GM04503 (cell line): ENCODE measurements at places on chromosomes 16 and 17.

DNA sequence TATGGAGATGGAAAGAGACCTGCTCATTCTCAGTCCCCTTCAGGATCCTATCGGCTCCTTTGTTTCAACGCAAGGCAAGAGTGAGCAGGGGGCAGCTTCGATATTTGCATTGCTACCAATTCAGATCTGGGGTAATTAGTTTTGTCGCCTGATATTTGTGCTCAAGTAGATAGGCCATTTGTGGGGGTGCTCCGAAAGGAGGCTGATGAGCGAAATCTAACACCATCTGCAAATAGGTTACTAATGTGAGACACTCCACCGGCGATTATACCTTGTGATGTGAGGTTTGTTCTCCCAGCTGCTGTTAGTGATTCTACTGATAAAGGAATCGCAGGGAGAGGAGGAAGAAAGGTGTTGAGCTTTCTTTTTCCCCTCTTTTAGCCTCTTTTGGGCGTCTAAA is 31.5 kb downstream of the WSCD1 start:
- DNase-seq = no peak

DNA sequence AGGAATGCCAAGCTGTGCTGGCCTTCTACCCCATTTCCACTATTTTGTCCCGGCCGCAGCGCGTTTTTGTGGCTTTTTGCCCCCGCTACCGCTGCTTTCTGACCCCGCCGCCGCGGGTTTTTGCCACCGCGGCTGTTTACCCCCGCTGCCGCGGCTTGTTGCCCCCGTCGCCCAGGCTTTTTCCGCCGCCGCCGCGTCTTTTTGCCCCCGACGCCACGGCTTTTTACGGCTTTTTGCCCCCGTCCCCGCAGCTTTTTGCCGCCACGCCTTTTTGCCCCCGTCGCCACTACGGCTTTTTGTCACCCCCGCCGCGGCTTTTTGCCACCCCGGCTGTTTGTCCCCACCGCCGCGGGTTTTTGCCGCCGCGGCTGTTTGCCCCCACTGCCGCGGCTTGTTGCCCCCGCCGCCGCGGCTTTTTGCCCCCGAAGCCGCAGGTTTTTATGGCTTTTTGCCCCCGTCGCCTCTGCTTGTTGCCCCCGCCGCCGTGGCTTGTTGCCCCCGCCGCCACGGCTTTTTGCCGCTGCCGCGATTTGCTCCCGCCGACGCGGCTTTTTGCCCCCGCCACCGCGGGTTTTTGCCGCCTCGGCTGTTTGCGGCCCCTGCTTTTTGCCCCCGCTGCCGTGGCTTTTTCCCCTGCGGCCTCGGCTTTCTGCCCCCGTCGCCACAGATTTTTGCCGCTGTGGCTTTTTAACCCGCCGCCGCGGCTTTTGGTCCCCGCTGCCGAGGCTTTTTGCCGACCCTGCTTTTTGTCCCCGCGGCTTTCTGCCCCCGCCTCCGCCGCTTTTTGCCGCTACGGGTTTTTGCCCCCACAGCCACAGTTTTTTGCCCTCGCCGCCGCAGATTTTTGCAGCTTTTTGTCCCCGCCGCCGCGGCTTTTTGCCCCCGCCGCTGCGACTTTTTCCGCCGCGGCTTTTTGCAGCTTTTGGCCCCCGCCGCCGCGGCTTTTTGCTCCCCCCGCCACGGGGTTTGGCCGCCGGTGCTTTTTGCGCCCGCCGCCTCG is 520.4 kb upstream of the WSB1 start:
- DNase-seq = no peak

DNA sequence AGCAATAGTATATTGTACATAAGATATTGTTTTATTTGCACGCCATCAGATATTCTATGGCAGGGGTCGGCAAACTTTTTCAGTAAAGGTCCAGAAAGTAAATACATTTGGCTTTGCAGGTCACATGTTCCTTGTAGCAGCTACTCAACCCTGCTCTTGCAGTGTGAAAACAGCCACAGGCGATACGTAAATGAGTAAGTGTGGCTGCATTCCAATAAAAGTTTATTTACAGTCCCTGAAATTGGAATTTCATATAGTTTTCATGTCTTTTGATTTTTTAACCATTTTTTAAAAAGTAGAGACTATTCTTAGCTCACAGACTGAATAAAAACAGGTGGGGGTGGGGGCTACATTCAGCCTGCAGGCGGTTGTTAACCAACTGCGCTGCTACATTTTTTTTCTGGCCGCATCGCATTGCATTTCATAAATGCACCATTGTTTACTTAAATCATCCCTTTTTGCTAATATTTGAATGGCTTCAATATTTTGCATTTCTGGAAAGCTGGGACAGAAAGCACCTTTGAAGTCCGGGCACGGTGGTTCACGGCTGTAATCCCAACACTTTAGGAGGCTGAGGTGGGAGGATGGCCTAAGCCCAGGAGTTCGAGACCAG is 50.5 kb upstream of the HAPSTR1 start:
- DNase-seq = no peak

- DNase-seq = no peak
Measured at GRCh38 chr16:1147027-1147426, 5.9 kb upstream of the CACNA1H start.

- no peak for DNase-seq
Measured at GRCh38 chr16:57539072-57539796, 2.9 kb upstream of the CCDC102A start.

- no peak for DNase-seq
Measured at GRCh38 chr16:18827890-18828289, 26.5 kb upstream of the ARL6IP1 start.

DNA sequence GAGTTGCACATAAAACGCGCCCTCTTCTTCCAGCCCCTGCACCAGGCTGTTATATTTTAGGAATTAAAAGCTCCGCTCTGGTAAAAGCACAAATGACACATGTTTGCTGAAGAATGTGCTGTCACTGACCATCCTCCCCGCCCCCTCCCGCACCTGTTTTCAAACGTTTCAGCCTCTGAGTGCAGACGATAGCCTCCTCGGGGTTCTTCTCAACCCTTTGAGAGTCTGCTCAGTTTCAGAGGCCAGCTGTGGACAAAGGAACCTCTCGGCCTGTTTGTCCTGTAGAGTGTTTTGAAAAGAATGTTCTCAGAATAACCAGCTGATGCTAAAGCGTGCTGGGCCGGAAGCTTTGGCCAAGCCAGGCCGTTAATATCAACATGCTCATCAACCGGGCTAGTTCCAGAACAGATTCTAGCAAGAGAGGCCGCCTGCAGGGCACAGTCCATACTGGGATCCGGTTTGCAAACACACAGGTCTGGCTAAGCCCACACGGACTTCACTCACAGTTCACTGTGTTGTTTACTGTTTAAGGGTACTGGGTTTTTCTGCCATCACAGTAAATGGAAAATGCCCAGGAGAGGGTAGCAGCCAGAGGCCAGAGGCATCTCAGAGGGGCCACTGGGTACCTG is 6.4 kb upstream of the CACNG4 start:
- DNase-seq = no peak

DNA sequence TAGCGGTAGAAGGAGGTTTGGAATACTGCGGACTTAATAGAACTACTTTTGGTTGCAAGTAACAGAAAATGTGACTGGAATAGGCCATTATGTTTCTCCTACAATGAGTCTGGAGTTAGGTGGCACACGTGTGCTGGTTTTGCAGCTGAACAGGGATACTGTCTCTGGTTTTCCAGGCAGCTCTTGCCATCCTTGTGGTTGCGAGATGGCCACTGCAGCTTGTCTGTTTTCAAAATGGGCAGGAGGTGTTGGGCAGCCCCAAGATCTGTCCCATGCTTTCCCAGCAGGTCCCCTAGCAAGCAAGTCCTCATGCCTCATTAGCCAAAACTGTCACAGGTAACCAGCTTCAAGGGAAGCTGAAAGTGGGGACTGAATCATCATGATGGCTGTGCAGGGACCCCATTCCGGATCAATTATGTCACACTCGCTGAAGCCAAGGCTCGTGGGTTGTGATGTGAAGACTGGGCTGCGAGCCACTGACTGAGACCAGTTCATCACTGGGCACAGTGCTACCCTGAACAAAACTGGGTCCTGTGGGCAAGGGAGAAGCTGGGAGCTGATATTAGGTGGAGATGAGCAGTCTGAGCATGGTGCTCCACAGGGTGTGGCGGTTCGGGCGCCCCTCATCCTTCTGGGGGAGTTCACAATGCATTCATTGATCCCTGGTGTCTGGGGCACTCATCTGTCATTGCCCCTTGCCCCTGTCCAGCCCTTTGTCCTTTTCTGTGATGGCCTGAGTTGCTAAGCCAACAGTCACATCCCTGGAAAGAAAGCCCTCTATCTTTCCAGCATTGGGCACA is 82.1 kb downstream of the KSR1 start:
- no peak for DNase-seq

DNA sequence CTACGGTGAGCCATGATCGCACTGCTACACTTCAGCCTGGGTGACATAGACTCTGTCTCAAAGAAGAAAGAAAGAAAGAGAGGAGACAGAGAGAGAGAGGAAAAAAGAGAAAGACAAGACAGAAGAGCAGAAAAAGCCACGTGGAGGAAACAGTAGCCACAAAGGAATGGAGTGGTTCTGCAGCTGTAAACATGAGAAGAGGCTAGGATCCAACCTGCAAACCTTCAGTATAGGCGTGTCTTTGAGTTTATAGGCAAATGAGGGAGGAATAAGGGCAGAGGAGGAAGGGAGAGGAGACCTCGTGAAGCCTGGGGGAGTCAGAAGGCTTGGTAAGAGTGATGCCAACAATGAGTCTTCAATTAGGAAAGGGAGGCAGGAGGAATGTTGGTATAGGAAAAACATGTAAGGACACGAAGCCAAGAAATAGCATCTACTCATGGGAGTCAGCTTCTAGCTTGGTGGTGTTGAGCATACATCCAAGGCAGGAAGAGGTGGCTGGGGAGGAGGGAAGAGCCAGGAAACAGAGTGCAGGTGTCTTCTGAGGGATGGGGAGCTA is 3.9 kb downstream of the MED9 start:
- DNase-seq = no peak

DNA sequence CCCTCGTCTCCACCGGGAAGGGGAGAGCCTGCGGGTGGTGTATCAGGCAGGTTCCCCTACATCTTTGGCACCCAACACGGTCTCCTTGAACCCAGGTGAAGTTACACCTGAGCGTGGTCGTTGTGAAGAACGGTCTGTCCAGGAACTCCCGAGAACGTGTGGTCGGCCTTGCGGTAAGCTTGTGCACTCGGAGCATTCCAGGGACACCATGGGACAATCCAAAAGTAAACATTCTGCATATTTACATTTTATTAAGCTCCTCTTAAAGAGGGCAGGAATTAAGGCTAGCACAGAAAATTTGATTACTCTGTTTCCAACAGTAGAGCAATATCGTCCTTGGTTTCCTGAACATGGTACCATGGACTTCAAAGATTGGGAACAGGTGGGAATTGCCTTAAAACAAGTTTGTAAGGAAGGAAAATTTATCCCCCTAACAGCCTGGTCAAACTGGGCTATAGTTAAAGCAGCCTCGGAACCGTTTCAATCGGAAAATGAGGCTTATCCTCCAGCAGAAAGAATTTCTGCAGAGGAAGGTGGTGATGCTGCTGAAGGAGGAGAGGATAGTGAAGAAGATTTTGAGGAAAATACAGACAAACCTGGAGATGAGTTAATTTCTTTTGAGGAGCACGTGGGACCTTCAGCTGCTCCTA is 18.2 kb downstream of the ALOX15B start:
- DNase-seq = no peak

DNA sequence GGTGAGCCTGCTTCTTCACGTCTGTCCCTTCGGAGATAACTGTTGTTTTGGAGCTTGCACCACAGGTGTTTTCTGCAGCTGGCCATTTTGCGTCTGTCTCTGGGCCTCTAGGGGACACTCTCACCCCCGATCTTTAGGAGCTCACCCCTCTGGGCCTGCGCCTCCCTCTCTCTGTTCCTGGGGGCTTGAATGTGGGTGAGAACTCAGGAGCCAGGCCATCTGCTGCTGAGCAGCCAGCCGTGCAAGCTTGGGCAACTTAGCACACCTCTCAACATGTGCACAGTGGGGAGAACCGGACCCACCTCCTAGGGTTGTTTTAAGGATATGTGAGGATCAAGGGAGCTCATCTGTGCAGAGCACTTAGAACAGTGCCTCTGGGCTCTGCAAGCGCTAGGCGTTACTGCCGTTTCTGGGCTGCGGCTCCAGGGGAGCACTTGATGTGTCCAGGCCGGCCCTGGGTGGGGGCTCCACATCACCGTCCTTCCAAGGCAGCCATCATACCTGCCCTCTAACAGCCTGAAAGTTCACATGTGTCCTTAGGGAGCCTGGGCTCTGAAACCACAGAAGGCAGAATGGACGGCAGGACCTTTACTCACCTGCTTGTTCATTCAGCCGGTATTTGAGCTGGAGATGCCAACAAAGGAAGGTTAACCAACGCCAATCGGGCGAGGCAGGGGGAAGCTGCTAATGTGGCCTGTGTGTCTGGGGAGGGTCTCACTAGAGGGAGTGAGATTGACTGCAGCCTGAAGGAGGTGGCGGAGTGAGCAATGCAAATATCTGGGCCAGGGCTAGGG is 66.3 kb downstream of the MRC2 start:
- no peak for DNase-seq

- DNase-seq = no peak
Measured at GRCh38 chr16:23512168-23512695, 1.9 kb upstream of the GGA2 start.

DNA sequence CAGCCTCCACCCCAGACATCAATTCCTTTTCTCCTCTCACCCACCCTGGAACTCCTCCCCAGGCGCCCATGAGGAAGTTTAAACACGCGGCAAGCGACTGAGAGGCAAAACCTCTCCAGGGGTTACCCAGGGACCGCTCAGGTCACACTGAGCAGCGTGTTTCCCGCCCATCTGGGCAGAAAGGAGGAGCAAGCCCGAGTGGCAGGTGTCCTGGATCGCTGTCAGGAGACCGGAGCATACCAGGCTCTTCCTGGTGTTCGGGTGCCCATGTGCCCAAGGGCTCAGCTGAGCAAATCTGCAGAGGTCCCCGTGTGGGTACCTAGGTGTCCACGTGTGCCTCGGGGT is 491 bp downstream of the SLC25A19 start:
- no peak for DNase-seq

- no peak for DNase-seq
Measured at GRCh38 chr17:28326114-28326513, 7.1 kb downstream of the TMEM97 start.

DNA sequence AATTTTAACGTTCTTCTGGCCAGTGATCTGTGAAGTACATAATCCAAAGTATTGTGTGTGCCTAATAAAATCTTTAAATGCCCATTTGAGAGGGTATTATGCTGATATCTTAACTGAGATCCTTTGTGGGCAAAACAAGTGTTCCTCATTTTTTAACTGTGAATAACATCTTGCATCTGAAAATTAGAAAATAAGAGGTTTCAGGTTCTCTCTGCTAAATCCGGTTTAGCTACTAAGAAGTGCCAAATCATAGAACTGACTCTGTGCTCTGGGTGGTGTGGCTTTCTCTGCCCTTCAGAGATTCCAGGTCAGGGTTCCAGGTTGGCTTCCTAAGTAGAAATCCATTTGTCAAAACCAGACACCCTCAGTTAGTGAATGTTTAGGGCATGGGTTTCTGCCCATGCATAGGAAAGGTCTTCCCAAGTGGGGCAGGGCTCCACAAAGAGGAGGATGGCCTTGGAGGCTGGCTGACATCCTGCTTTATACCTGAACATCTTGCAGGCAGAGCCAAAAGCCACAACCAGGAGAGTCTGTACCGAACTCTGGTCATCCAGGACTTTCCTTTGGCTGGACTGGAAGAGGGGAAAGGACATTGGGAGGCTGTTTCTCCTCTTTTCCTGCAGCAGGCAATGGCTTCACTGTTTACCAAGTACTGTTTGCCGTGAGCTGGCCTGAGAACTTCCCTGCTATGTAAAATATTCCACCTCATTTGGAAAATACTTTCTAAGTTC is 8.5 kb downstream of the ALDH3A2 start:
- no peak for DNase-seq

- DNase-seq = no peak
Measured at GRCh38 chr17:44053125-44053872, 13.2 kb downstream of the LSM12 start.
